ENCODE measurements at places on chromosomes 6 and 20.

DNA sequence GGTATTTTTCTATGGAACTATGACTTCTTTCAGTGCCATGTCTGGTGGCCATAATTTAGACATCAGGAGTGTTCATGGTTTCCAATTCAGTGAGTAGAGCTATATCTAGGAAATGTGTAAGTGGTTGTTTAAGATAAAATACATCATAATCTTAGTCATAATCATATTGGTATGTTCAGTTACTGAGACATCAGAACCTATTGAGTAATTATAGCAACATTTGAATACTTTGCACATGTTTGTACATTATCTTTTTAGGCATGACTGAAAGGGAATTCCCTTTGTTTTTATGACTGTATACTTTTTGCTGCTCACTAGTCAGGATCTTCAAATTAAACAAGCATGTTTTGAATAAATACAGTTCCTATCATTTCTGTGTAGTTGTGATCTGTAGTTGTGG is 64.0 kb downstream of the STXBP5 start:
- no peak for DNase-seq

DNA sequence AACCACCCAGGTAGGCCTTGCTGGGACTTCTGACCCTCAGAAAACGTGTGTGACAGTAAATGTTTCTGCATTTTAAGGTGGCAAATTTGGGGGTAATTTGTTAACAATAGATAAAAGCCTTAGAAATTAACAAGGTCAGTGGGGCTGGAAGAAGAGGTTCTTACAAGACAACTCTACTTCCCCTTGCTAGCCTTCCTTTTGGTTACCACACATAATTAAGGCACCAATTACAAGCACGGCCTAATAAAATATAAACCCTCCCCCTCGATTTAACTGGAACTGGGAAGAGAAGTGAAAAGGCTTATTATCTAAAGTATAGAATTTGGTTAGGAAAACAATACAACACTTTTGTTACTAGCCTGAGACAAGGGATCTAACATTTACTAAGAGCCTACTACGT is 38.8 kb downstream of the ELOVL5 start:
- DNase-seq: no peak

- DNase-seq: no peak
Measured at GRCh38 chr6:111753573-111753972, 119.7 kb downstream of the FYN start.

GRCh38 chr6:133594652-133595110 is 294.2 kb upstream of the TCF21 start:
- DNase-seq: no peak

DNA sequence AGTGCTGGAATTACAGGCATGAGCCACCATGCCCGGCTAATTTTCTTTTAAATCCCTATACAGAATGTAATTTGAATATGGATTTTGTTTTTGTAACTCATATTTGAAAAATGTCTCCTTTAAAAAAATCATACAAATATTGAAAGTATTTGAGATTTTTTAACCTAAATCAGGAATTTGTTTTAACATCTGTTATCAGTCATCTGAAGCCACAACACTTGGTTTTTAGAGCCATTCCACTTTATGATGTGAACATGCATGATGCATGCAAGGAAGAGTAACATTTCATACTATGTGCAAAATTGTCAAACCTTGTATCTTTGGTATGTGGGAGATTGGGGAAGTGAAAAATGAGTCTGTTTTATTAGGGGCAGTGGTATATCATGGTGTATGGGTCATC is 124.5 kb upstream of the AHI1 start:
- DNase-seq: no peak

DNA sequence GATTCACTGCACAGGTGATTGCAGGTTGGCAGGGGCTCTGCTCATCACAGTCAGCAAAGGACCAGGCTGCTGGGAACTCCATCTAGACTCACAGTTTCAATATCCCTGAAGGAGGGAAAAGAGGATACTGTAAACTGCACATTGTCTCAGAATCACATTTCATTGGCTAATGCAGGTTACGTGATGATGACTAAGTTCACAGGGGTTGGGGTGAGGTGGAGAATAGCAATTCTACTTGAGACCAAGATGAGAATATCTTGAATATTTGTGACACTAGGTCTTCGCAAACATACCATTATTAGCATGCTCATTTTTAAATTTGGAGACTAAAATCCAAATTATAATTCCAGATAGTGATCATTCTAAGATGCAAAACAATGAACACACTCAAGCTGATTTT is 208.5 kb upstream of the CITED2 start:
- no peak for DNase-seq

DNA sequence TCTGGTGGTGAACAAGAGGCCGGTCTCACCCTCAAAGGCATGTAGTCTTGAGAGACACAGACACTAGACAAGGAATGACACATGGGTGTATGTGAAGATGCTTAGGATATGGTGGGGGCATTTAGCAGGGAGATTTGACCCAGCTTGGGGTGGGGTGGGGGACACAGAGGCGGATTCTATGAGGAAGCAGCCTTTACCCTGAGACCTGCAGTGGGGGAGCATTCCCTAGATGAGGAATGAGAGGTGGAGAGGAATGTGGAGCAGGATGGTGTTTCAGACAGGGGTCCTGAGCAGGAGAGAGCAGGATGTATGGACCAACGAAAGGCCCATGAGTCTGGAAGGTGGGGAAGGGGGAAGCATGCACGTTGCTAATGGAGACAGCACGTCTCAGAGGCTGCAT is 57.8 kb downstream of the PHACTR3 start:
- no peak for DNase-seq
